RPMI7951 (cell line): ENCODE measurements at places on chromosomes 1 and 21.
A peak's percentile ranks its signal among the peaks of the same experiment; 100 is the strongest.

- no peak for DNase-seq
These were observed 370.6 kb upstream of the PROX1 start for GRCh38 chr1:213617133-213617532.

GRCh38 chr21:34869545-34869944 is 179.6 kb downstream of the RUNX1 start:
- DNase-seq, result no peak

DNA sequence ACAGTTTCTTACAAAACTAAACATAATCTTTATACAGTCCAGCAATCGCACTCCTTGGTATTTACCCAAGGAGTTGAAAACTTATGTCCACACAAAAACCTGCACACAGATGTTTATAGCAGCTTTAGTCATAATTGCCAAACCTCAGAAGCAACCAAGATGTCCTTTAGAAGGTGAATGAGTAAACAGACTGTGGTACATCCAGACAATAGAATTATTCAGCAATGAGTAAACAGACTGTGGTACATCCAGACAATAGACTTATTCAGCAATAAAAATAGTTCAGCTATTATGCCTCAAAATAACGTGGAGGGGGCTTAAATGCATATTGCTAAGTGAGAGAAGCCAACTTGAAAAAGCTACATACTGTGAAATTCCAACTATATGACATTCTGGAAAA is 87.0 kb upstream of the GALNT2 start:
- DNase-seq, result peak; percentile 71

- DNase-seq, result no peak
These were observed at the start of gene NUP210L for GRCh38 chr1:154154534-154155191. TSS of gene NUP210L (minus strand) at chr1:154155073.

- no peak for DNase-seq
These were observed 561.8 kb upstream of the ADAMTS5 start for GRCh38 chr21:27528697-27529096.
